ENCODE measurements at places on chromosomes 3 and 15.

DNA sequence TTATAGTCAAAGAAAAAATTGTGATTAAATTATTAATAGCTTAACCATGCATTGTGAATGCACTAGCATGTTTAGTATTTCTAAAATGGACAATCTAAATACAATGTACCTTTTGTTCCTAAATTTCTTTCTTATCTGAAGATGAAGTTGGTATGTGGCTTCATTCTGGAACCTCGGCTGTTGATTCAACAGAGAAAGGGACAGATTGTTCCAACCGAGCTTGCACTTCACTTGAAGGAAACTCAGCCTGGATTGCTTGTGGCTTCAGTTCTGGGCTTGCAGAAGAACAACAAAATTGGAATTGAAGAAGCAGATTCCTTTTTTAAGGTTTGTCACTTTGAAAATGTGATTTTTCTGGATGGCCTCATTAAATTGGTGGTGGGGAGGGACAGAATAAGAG is 32.6 kb downstream of the HPS3 start:
- no peak for DNase-seq

GRCh38 chr15:77548589-77549557 is 83.8 kb downstream of the LINGO1 start:
- DNase-seq = no peak

GRCh38 chr3:12946649-12947316 is 105.4 kb upstream of the RPL32 start:
- DNase-seq = no peak

GRCh38 chr3:12447075-12447474 is 37.2 kb upstream of the TSEN2 start:
- no peak for DNase-seq

GRCh38 chr3:41075975-41076374 is 123.3 kb upstream of the CTNNB1 start:
- DNase-seq = no peak

Measured in pulmonary artery endothelial cell (primary cell).